Activated CD4-positive, CD25-positive, alpha-beta regulatory T cell treated with anti-CD3 and anti-CD28 coated beads, Interleukin-2, amount 50 U/mL, for 16 hours (primary cell): ENCODE measurements at places on chromosomes 5 and 9.

DNA sequence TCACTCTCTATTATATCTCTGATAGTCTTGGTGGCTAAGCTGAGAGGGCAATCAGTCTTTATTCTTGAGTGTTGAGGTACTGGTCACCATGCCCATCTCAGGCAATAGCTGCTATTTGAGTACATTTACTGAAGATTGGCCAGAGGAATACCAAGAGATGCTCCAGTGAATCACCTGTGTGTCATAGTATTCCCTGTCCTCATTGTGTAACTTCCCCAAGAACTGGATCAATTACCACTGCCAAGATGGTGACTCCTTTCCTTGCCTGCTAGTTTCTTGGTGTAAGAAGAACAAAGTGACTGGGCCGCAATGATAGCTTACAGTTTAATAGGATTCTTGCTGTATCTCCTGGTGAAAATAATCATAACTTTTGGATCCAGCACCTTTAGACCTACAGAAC, 418.7 kb upstream of the KIF2A start:
- no peak for DNase-seq

DNA sequence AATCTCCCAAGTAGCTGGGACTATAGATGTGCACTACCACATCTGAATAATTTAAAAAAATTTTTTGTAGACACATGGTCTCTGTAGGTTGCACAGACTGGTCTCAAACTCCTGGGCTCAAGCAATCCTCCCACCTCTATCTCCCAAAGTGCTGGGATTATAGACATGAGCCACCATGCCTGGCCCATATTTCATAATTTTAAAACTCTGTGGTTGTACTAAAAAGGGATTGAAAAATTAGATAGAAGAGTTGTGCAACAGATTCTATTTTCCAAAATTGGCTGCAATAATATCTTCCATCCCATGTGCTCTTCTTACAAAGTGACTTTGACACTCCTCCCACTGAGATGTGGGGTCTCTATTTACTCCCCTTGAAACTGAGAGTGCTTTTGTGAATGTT, 7.6 kb upstream of the UHRF2 start:
- no peak for DNase-seq

- no peak for DNase-seq
These were observed 16.3 kb upstream of the GARNL3 start for GRCh38 chr9:127248241-127248640.

DNA sequence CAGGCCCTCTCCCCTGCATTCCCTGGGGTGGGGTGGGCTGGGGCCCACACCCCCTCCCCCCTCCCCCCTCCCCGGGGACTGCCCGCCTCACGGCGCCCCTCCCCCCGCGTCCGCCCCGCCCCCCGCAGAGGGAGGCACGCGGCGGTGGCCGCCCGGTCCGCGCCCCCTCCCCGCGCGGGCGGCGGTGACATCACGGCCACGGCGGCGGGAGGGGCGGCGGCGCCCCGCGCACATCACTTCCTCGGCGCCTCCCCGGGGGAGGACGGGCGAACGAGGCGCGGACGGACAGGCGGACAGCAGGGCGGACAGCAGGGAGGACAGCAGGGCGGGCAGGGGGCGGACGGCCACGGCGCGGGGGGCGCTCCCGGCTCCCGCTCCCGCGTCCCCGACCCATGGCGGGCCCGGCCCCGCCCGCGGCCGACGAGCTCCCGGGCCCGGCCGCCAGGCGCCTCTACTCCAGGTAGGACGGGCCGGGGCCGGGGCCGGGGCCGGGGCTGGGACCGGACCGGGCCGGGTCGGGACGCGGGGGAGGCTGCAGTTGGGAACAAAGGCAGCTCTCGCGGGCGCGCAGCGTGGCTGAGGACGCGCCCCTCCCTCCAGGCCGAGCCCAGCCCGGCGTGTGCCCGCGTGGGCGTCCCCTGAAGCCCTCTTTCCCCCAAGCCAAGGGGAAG, at the start of gene GPSM1:
Gene GPSM1 (plus strand): TSS at position 236 of the 671 bp plus-strand sequence. CDS start 157 bp downstream, at position 393.
- DNase-seq, result no peak

DNA sequence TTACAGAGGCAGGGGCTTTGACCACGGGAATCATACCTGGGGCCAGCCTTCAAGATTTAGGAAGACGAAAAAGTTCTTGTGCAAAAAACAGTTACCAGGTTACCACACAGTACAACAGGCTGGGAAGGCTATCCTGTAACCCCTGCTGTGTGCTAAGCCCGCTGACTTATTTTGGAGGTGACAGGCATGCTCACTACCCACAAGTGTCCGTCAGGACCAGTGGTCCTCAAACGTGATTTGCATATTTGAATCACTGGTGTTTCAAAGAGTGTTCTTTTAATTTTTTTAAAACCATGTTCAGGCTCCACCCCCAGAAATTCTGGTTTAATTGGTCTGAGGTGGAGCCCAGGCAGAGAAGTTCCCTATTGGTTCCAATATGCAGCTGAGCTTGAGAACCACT, 146.6 kb downstream of the TTLL11 start:
- no peak for DNase-seq

DNA sequence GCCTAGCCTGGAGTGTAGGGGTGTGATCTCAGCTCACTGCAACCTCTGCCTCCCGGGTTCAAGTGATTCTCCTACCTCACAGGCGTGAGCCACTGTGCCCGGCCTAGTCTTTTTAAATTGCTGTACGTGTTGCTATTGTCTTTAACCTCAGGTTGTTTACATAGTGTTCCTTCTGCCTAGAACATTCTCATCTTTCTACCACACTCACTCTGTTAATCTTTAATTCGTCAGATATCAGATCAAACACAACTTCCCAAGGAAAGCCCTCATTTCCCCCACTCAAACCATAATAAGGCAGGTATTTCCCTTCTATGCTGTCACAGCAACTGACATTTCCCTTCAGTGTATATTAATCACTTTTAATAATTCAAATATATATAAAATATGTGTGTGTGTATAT, 1310.0 kb upstream of the C9orf72 start:
- DNase-seq, result no peak

DNA sequence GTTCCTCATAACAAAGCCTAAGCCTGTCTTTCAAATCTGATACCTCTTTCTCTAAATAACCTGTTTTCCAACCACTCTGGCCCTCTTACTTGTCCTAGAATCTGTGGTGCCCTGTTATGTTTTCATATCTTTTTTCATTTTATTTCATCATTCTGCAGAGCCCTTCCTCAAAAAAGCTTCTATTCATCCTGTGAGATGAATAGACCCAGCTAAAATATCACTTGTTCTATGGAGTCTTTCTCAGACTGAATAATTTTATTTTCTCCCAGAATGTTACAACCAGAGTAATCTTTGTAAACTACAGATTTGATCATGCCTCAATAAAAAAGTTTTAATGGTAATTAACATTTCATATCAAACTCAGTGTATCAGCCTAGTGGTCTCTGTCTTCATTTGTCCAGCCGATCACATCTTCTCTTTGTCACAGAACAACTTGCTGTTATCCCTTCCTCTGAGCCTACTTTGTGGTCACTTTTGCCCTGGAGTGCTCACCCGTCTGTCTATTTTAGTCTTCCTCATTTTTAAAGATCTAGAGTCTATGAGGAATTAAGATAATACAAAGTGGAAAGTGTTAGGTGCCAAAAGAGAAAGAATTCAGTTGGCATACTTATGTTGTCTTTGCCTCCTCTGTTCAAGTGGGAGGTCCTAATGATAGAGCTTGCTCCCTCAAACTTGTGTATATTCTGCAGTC, 77.8 kb downstream of the ZCCHC7 start:
- DNase-seq, result no peak

- DNase-seq, result no peak
These were observed 17.4 kb upstream of the IL33 start for GRCh38 chr9:6198251-6198650.

DNA sequence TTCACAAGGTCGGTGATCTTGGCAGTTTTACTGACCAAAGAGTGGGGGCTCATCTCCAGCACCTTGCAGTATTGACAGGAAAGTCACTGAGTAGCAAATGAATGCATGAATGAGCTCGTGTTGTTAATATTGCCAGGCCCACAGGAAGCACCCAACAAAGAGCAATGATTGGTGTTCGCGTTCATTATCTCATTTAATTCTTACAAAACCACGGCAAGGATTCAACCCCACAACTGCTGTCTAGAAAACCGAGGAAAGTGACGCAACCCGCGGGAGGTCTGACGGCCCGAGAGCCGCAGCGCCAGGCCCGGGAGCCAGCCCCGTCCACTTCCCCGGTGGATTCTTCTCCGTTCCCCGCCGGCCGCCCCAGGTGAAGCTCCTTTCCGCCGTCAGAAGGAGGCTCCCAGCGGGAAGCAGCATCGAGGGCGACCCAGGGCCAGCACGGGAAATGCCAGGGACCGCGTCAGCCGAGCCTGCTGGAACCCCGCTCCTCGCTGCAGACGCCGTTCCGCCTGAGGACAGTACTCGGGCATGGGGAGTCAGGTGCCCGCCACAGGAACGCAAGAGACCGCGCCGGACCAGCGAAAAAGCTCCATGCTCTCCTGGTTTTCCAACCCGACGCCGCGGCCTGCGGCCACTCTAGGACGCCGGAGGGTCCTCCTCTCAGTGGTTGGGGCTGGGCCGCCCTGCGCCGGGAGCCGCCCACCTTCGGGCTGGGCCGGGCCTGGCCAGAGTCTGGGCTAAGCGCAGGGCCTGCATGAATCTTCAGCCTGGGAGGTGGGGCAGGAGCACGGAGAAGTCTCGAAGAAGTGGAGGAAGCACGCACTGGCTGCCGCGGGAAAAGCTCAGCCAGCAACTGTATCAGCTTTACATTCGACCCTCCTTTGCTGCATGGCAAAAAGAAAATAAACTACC, 19.8 kb upstream of the FER start:
- peak; percentile 2 for DNase-seq

DNA sequence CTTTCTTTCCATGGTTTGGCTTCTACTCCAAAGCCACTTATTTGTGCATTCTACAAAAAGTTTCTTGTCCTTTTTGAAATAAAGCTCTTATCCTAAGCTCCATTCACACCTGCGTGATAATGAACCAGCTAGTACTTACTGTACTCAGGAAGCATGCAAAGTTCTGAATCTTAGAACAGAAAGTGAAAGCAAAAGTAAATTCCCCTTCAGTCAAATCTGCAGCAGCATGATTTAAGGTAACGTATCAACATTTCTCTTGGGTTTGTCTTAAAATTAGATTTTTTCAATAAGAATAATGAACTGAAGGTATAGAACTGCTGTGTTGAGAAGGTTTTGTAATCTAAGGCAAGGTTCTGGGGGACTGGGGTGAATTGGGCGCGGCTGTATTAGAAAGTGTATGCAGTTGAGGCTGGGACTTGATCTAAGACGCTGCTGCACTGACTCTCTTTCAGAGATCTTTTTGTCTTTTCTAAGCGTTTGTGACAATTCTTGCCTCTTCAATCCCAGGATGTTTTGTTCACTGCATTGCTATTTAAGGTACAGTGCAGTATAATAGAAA, at the start of gene ERAP2:
Gene ERAP2 (plus strand): TSS at position 209 of the 559 bp plus-strand sequence. CDS start 3,186 bp downstream, outside the sequence.
- DNase-seq, result no peak

DNA sequence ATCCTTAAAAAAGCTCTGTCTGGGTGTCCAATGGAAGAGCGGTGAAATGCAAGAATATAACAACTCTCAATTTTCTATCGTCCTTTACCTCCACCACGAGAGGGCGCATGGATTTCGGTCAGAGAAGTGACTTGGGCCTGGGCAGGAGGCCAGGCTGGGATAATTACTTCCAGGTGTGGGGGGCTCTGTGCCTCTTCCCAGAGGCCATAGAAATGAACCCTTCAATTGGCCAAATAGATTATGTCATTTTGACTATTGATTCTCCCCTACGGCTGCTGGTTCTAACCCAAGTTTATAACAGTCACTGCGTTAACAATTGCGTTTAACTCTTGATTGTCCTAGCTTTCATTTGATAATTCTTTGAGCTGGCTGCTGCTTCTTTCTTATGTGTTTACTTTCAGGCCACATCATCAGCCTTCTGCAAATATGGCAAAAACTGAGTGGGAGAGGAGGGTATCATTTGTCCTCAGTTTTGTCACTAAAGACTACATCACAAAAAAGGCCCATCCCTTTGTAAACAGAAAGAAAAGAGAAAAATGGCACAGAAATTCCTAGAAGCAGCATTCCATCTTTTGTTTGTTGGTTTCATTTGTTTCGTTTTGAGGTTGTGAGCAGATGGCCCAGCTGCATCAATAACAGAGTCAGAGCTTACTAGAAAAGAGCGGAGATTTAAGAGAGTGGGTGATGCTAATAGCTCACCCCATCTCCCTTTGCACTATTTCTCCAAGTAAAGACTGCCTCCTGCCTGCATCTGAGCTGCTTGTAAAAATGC, 45.4 kb upstream of the ZFR start:
- peak; percentile 59 for DNase-seq

DNA sequence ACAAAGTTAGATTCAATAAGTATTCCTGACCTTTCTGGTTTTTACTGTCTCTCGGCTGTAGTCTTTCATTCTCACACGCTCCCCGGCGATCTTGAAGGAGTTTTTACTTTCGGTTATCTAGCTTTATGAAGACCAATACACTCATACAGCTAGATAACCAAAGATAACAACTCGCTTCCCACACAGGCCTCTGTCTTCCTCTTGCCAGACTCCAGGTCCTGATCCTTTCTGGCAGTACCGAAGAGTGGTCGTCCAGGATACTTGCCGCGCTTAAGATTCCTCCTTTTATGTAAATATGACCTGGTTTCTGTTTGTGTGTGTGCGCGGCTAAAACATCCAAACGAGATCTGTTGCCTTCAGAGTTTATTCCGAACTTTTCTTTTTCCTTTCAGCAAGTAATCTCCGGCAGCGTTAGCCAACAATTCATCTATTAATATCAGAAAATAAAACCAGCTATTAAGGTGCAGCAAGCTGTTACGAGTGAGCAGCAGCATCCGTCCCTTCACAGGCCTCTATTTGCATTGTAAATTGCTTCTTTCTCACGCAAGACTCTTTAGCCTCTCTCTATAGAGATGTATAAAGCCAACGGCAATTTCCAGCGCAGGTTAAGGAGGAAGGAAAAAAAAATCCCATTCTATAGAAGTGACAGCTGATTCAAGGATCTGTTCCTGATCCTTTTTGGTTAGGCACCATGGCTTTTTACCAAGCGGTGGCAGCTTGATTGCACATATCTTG, 216.1 kb downstream of the MEF2C start:
- DNase-seq, result no peak

DNA sequence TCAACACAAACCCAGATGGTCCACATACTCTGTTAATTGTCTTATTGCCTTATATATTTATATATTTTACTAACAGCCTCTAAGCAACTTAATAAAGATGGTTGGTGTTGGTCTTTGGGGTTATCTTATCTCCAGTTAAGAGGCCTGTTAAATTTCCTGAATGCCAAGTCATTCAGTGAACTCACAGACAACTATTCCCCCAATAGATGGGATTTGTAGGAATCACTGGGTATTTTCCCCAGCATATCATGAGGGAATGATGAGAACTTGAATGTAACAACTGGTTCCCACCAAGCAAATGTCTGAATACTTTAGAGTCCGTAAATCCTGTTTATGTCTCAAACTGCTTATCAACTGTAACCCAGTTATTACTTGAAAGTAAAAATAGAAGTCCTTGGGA, 42.7 kb upstream of the RETREG1 start:
- no peak for DNase-seq

- no peak for DNase-seq
These were observed 40.3 kb downstream of the KCNN2 start for GRCh38 chr5:114402206-114402605.

- no peak for DNase-seq
These were observed 1.3 kb upstream of the RNU6ATAC start for GRCh38 chr9:134165357-134166315.

DNA sequence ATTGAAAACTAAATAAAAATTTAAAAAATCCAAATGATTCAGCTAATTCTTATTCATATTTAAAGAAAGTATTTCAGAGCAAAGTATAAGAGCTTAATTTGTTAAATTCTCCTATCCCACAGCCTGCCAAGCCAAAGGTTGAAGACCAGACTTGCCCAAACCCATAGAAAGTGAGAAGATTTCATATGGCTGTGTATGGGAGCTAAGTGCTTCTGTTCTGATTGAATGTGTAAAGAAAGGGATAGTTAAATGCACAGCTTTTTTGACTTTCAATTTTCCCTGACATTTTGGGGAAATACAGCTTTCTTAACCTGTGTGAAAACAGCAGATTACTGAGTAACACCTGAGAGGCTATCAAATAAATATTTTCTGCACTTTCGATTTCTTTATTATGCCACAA, 125.0 kb upstream of the MTAP start:
- no peak for DNase-seq
